ENCODE measurements at places on chromosomes 2 and 18.

DNA sequence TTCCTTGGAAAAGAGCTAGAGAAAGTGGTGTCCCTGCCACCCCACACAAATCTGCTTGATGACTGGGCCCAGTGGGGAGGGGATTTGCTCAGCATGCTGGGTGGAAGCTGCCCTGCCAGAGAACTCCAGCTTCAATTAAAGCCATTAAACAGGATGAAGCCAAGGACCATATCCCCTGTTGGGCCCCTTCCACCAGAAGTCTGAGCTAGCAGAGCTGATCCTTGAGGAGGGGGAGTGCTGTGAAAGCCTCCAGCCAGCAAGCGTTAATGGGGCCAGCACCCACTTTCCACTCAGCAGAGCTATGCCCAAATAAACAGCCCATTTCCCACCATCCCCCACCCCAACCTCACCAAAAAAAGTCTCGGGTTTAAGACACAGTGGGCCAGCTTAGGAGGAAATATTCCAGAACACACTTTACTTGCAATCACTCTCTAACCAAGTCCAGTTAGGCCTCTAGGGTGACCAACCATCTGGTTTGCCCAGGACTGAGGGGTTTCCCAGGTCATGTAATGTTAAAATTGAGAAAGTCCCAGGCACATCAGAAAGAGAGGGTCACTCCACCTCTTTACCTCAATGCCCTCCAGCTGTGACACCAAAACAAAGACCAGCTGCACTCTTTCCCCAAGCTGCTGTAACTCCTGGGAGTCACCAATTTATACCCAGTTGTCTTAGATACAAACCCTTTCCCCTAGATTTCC is 132.3 kb downstream of the FOXI3 start:
- no peak for DNase-seq

- no peak for DNase-seq
These were observed 15.1 kb downstream of the SLC4A5 start for GRCh38 chr2:74328074-74328473.

GRCh38 chr18:55625901-55626300 is 37.9 kb upstream of the TCF4 start:
- DNase-seq, result no peak

- DNase-seq, result no peak
These were observed 243.5 kb downstream of the GBX2 start for GRCh38 chr2:235924675-235925063.

- DNase-seq, result no peak
These were observed 16.6 kb downstream of the SOWAHC start for GRCh38 chr2:109630441-109631430.

DNA sequence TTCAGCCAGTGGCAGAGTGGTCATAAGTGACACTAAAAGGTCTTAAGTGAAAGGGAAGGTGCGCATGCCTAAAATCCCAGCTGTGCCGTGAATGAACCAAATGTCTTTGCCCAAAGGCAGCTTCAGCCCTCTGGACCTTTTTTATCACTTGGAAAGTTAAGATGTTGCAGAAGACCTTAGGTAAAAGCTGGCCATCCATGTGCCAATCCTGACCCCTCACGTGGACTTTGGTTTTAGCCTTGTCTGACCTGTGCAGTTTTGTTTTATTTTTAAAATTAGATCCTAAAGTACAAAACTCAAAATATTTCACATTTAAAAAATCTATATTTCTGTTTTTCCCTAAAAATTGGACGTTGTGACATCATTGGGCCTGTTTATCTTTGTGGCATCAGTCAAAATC is 429.5 kb downstream of the STK39 start:
- no peak for DNase-seq

GRCh38 chr2:161596148-161596547 is 28.1 kb upstream of the SLC4A10 start:
- no peak for DNase-seq

- DNase-seq, result no peak
These were observed 549.6 kb upstream of the CELF4 start for GRCh38 chr18:38115201-38115600.

DNA sequence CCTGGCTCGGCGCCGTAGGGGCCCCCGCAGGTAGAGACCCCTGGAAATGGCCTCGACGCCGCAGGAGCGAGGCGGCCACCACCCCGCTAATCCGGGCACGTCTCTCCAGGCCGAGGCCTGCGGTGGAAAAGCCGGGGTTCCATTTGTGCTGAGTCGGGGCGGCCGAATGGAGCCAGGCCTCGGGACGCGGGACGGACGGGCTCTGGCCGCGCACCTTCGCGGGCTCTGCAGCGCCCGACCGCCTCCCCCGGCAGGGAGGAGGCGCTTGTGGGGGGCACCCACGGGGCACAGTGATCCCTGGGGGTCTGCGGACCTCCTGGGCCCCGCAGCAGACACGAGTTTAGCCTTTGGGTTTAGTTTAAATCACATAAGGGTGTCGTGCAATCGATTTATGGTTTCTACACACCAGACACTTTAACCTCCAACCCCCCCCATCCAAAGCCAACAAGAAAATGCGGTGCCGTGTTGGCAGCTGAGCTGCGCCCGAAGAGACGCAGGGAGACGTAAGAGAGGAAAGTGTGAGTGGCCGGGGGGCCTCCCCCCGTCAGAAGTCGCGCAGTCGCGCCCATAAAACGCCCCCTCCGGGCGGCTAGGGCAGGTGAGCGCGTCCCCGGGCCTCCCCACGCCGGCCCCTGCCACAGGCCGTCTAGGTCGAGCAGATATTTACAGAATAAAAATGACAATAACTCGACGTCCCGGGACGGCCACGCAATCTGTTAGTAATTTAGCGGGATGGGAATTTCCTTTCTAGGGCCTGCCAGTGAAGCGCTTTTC is 1.0 kb upstream of the NFATC1 start:
- no peak for DNase-seq

DNA sequence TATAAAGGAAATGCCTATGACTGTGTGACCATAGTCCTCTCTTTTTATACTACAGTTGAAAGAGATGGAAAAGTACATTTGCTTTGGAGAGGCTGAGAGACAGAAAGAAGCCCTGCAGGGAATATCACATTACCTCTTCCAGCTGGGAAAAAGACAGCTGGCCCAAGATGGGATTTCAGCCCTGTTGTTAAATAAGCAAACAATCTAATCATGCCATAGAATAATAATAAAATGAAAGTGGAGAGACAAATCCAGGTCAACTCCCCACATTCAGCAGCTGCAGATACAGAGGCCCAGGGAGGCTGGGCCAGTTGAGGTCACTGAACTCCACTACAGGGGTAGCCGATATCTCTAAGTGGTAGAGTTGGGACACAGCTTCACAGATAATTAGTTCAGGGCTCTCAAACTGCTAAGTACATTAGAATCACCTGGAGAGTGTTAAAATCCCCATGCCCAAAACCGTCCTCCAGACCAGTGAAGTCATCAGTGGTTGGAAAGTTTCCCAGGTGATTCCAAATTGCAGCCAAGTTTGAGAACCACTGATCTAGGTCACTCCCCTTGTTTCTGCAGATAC is 81.9 kb downstream of the MOGAT1 start:
- DNase-seq, result no peak

DNA sequence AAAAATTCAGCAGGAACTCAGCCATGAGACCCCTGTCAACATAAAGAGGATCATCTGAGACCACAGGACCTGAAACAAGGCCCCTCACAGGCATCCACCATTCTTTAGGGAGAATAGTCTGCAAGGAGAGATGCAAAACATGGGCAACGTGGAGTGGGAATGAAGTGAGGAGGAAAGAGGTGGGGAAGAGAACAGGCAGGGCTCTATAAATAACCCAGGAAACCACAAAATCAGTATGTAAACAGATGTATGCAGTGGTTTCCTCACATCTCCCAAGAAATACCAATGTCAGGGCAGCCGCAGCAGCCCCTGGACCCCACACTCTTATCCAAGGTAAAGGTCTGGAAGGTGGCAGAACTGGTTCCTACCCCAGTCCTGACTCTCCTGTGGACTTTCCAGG is 168.5 kb downstream of the EN1 start:
- no peak for DNase-seq

DNA sequence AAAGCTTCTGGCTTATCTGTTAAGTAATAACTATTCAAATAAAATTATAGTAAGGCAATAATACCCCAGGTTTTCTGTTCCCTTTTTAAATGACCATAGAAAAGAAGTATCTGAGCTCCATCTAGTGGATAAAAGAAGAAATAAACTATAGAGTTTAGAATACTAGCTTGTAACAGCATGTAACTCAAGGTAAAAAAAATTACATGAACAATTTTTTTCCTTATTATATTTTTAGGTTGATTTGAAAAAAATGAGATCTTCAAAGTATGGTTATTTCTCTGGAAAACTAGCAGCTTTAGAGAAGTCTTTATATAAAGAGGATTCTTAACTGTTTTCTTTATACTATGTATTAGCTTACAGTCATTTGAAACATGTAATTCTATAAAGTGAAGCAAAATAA is 58.1 kb downstream of the NCKAP1 start:
- peak; percentile 51 for DNase-seq

GRCh38 chr2:144835634-144836350 is 315.9 kb upstream of the ZEB2 start:
- DNase-seq, result no peak

- no peak for DNase-seq
These were observed 34.7 kb downstream of the TFPI start for GRCh38 chr2:187519419-187520120.

GRCh38 chr2:119544075-119544938 is at the start of gene CFAP221:
Gene CFAP221 (plus strand): TSS chr2:119544449. CDS start chr2:119546132, 1,683 bp downstream.
- DNase-seq, result peak; percentile 79

DNA sequence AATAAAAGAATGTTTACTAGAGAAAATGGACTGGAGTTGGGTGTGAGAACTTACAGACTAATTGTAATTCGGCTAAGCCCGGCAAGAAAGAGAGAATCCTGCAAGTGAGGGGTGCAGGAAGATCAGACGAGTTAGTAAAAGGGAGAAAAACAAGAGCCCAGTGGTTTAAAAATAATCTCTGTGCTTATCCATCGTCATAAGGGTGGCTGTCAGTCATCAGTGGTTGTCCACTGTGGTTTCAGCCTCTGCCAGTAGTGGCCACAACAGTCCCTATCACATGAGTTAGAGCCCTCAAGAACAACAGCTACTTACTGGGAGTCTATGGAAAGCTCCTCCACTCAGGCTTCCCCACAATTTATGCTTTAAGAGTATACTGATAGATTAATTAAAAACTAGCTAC is 239.8 kb downstream of the SETBP1 start:
- DNase-seq, result no peak

DNA sequence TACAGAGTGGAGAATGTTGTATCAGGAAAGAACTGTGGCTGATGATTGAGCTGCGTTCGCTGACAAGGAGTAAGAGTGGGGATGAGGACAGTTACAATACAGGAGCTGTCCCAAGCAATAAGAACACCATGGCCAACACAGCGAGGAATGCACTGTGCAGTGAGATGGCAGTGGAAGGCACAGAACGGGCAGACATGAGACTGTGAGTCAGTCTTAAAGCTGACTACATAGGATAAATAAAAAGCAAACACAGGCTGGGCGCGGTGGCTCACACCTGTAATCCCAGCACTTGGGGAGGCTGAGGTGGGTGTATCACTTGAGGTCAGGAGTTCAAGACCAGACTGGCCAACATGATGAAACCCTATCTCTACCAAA is 89.8 kb downstream of the CABYR start:
- DNase-seq, result no peak

- DNase-seq, result no peak
These were observed 109.6 kb upstream of the KYNU start for GRCh38 chr2:142767847-142768246.

DNA sequence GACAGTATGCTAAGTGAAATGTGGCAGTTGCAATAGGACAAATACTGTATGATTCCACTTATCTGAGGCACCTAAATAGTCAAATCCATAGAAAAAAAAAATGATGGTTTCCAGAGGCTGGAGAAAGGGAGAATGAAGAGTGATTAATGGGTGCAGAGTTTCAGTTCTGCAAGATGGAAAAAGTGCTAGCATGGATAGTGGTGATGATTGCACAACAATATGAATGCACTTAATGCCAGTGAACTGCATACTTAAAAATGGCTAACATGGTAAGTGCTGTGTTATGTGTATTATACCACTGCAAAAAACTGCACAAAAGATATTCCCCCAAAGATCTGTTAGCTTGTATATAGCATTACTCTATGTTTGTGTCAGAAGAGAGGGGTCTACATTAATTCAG is 185.4 kb downstream of the INHBB start:
- DNase-seq, result no peak

DNA sequence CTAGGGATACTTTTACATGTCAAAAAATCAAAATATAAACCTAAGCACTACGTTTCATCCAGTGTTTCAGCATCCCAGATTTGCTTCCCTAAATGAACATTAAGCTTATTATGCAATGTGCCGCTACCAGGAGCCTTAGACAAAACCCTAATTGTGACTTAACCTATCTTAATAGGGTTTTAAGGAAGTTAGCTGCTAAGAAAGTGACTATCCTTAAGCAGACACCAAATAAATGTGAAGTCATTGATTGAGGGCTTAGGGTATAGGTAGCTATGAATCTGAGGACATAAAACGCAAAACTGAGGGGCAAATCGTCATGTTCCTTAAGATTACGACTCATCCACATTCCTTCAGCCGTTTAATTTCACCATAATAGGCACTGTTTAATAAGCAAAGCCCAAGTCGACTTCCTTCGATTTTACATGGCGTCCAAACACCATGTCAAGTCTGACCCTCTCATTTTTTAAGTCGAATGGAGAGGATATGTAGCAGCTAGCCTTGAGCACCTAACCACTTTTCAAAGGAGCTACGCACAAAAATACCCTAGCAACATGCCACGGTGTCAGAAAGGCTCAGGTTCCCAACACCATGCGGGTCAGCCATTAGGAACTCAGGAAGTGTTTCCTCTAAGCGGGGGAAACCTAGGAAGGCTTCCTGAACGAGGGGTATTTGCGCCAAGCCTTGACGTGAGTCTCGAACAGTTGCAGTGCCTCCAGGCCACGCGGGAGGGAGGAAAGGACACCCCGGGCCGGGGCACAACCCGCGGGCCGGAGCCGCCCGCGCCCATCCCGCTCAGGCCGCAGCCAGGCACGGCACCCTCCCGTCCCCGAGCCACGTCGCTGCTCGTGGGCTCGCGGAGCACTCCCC is 1.0 kb downstream of the HDLBP start:
- DNase-seq, result no peak

GRCh38 chr2:161070693-161071479 is 89.3 kb upstream of the TANK start:
- no peak for DNase-seq
